Right ventricle myocardium inferior (tissue), 1 donor: ENCODE measurements at places on chromosomes 7 and 10.

DNA sequence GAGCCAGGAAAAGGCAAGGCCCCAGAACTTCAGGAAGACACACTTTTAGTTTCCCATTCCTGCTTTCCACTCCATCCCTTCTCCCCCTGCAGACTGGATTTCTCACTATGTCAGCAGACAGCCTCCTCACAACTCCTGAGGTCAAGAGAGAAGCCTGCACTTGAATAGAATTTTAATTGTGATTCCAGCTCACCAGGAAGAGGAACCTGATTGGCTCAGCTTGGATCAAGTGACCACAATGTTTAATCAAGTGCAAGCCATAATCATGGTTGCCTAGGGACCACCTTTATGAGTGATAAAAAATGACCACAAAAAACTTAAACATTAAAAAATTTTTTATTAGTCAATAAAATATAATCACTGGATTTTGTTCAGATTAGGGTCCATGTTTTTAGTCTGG is 244.7 kb upstream of the RHOBTB1 start:
- no peak for DNase-seq

- no peak for DNase-seq
These were observed 5.0 kb downstream of the ZRANB1 start for GRCh38 chr10:124946945-124947344.

DNA sequence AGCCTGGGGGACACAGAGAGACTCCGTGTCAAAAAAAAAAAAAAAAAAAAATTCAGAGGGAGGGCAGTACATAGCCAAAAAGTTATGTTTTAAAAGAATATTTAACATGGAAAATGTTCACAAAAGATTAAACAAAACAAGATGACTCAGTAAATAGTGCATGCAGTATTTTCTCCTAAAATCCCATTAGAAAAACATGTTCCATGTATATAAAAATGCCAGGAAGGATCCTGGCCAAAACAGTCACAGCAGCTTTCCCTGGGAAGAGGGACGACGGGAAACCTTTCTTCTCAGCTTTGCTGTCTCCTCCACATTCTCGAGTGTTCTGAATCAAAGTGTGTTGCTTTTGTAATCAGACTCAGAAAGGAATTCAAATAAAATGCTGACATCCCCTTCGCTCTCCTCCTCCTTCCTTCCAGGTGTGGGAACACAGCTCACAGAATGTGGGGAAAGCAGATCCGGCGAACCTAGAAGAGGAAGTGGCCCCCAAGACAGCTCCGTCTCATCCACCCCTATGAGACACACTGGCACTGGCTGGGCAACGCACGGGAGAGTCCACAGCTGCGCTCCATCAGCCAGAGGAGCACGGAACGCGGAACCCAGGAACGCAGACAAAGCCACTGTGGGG is 139.4 kb downstream of the MAD1L1 start:
- no peak for DNase-seq

- peak; percentile 79 for DNase-seq
These were observed at the start of gene ICA1 for GRCh38 chr7:8261711-8262695. ICA1 (minus strand) TSS chr7:8262167; CDS start chr7:8235926, 26,241 bp downstream.

DNA sequence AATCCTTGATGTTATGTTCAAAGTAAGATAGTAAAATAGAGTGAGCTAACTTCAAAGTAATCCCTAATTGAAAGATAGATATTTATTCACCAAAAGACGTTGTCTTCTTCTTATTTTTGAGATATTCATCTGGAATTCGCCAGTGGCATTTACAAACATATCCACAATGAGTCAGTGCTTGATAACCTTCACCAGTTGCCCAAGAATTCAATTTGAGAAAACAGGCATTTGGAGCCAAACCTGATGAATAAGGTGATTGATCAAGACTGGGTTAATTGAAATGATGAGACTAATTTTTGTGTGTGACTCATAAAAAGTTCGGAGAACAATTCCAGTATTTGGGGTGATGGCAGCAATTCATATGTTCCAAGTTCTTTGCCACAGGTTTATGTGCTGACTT is 344.0 kb downstream of the ARL4A start:
- DNase-seq, result no peak

DNA sequence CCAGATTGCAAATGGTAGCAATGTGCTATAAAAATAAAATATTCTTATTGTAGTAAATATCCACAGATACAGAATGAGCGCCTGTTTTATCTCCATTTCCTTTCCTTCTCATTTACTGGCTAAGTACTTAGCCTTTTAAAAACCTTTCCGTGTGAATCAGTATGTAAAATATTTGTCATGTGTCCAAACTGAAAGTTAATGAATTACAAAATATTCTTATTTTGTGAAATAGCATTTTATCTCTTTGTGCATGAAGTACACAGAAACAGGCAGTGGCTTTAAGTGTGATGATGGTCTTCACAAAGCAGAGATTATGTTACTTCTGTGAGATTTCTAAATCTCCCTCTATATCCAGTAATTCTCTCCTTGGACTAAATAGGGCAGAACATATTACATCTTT is 56.7 kb upstream of the KIAA1217 start:
- DNase-seq, result no peak

DNA sequence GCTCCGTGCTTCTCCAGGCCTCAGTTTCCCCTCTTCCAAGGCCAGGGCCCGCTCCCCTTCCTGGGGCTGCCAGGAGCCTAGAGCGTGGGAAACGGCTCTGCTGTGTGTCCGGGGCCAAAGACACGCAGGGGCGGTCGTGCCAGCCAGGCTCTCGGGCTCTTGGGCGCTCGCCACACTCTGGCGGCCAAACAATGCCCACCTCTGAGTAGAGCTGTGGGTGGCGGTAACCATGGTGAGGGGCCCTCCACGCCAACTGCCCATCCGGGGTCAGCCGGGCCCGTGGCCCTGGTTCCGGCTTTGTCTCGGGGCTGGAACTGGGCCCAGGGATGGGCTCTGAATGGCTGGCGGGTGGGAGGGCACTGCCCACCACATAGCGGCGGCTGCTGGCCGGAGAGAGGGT is 16.0 kb downstream of the GRIFIN start:
- DNase-seq, result no peak

GRCh38 chr7:2098496-2098895 is 134.2 kb downstream of the MAD1L1 start:
- no peak for DNase-seq

DNA sequence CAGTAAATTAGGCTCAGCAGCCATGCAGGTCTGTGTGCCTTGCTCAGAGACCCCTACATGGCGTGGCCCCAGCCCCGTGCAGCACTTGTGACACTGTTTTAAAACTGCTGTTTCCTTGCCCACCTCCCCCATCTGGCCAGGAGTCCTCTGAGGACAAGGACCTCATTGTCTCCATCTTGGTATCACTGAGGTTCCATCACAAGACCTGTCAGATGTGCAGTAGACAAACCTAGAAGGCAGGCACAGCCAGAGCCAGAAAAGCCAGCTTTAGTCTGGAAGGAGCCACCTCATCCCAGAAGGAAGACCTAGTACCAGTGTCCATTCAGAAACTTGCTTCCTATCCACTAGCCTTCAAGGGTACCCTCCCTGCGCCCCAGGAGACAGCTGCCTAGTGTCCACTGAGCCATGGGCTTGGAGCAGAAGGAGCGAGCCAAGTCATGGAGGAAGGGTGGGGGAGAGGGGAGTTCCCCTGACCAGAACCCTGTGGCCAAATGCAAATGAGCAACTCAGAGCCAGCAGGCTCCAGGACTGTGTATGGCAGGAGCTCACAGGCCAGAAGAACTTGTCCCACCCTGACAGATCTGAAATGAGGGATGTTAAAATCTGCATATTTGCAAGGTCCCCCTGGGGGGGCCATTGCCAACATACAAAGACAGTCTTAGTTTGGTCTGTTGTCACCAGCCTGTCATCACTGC is 176.1 kb downstream of the SH3PXD2A start:
- DNase-seq, result no peak

GRCh38 chr7:79548727-79549126 is 95.3 kb upstream of the MAGI2 start:
- no peak for DNase-seq

GRCh38 chr7:92802406-92802805 is 34.0 kb downstream of the CDK6 start:
- no peak for DNase-seq

GRCh38 chr10:34319197-34319846 is 495.8 kb downstream of the PARD3 start:
- DNase-seq, result no peak

- DNase-seq, result no peak
These were observed 151.8 kb downstream of the KCNMA1 start for GRCh38 chr10:77485847-77486246.

DNA sequence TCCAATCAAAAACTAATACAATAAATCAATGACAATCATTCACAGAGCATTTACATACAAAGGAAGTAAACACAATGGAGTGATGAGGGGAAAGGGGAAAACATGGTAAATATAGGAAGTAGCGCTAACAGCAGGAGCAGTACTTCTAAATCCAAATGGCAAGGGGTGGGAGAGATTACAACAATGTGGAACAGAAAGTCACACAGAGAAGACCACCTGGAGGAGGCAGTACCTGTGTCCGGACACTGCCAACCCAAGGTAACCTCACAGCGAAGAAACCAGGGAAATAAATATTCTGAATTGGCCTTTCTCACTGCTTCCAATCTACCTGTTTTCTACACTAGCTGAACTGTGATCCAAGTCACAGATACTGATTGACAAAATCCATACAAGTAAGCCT is 58.2 kb downstream of the ABI1 start:
- no peak for DNase-seq

- no peak for DNase-seq
These were observed 10.9 kb upstream of the HERC4 start for GRCh38 chr10:68086011-68086410.

- DNase-seq, result no peak
These were observed 714.3 kb downstream of the ANKRD7 start for GRCh38 chr7:118938845-118939244.

DNA sequence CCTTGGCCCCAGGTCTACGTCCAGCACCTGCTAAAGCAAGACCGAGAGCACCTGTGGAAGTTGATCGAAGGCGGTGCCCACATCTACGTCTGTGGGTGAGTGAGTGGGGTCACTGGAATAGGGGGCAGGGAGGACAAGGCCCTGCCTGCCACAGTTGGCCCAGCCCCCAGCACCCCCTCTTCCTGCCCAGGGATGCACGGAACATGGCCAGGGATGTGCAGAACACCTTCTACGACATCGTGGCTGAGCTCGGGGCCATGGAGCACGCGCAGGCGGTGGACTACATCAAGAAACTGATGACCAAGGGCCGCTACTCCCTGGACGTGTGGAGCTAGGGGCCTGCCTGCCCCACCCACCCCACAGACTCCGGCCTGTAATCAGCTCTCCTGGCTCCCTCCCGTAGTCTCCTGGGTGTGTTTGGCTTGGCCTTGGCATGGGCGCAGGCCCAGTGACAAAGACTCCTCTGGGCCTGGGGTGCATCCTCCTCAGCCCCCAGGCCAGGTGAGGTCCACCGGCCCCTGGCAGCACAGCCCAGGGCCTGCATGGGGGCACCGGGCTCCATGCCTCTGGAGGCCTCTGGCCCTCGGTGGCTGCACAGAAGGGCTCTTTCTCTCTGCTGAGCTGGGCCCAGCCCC is 8.1 kb downstream of the TMEM120A start:
- DNase-seq, result no peak

GRCh38 chr10:1159131-1160061 is 103.2 kb downstream of the WDR37 start:
- peak; percentile 56 for DNase-seq
